Activated CD4-positive, alpha-beta T cell treated with anti-CD3 and anti-CD28 coated beads for 36 hours (primary cell): ENCODE measurements at places on chromosomes 2 and 18.
A peak's percentile ranks its signal among the peaks of the same experiment; 100 is the strongest.

GRCh38 chr2:64867253-64867996 is 121.8 kb upstream of the SLC1A4 start:
- H3K4me3 ChIP-seq: no peak overlapping the region
- DNase-seq: no peak
- H3K4me1 ChIP-seq: no peaks in the 10 kb centered on the region
- no peak overlapping the region for H3K27ac ChIP-seq
- H3K27me3 ChIP-seq: peaks cover 6% of the 10 kb centered on the region
- no peaks in the 10 kb centered on the region for H3K36me3 ChIP-seq

- H3K27ac ChIP-seq: no peak overlapping the region
- H3K36me3 ChIP-seq: no peaks in the 10 kb centered on the region
- peaks cover 59% of the 10 kb centered on the region for H3K27me3 ChIP-seq
- peaks cover 21% of the 10 kb centered on the region for H3K4me1 ChIP-seq
- no peak overlapping the region for H3K4me3 ChIP-seq
Observed at GRCh38 chr18:905307-905947, 756 bp downstream of the ADCYAP1 start.

GRCh38 chr2:202750763-202751427 is 116.1 kb downstream of the FAM117B start:
- no peak for DNase-seq
- H3K27me3 ChIP-seq: no peaks in the 10 kb centered on the region
- H3K36me3 ChIP-seq: peaks cover 25% of the 10 kb centered on the region
- H3K4me1 ChIP-seq: peaks cover 45% of the 10 kb centered on the region
- peak overlapping the region; percentile 94 for H3K27ac ChIP-seq
- no peak overlapping the region for H3K4me3 ChIP-seq

DNA sequence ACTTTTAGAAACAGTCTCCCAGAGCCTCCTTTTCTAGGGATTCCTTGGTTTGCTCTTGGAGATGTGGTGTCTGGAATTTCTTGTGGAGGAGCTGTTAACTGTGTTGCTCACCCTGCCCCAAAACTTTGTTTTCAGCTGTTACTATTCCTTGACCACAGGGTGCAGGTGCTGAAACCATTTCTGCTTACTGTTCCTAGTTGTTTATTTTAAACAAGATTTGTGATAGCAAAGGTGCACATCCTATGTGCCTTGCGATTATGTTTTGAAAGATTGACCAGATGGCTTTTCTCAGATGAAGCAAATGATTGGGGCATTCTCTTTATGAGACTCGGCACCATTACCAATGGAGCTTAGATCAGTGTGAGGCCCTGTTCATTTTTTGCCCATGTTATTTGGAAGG is 111.2 kb downstream of the RAB3GAP1 start:
- no peak for DNase-seq
- H3K36me3 ChIP-seq: peaks cover 38% of the 10 kb centered on the region
- peak overlapping the region; percentile 42 for H3K27ac ChIP-seq
- H3K4me3 ChIP-seq: no peak overlapping the region
- H3K4me1 ChIP-seq: peaks cover 9% of the 10 kb centered on the region

GRCh38 chr2:148614014-148614321 is 30.6 kb upstream of the EPC2 start:
- H3K36me3 ChIP-seq: no peaks in the 10 kb centered on the region
- H3K27me3 ChIP-seq: peaks cover 3% of the 10 kb centered on the region
- peak overlapping the region; percentile 44 for H3K27ac ChIP-seq
- H3K4me1 ChIP-seq: peaks cover 10% of the 10 kb centered on the region

- no peak for DNase-seq
- H3K4me3 ChIP-seq: no peak overlapping the region
- H3K4me1 ChIP-seq: peaks cover 27% of the 10 kb centered on the region
Observed at GRCh38 chr2:54966165-54966832, 84.0 kb downstream of the RTN4 start.

- H3K4me1 ChIP-seq: peaks cover 10% of the 10 kb centered on the region
- H3K27ac ChIP-seq: no peak overlapping the region
- DNase-seq: no peak
Observed at GRCh38 chr2:111663471-111664274, 220.3 kb downstream of the ANAPC1 start.

- DNase-seq: no peak
- H3K27ac ChIP-seq: no peak overlapping the region
- no peaks in the 10 kb centered on the region for H3K4me1 ChIP-seq
- H3K36me3 ChIP-seq: no peaks in the 10 kb centered on the region
Observed at GRCh38 chr2:204452464-204453023, 92.7 kb upstream of the PARD3B start.

- peaks cover 13% of the 10 kb centered on the region for H3K27me3 ChIP-seq
- H3K27ac ChIP-seq: no peak overlapping the region
- no peaks in the 10 kb centered on the region for H3K36me3 ChIP-seq
- DNase-seq: no peak
Observed at GRCh38 chr2:109624339-109624738, 10.2 kb downstream of the SOWAHC start.

- no peaks in the 10 kb centered on the region for H3K36me3 ChIP-seq
- DNase-seq: no peak
- H3K4me3 ChIP-seq: no peak overlapping the region
- H3K4me1 ChIP-seq: no peaks in the 10 kb centered on the region
Observed at GRCh38 chr2:235520787-235521186, 26.9 kb downstream of the AGAP1 start.

GRCh38 chr2:188909036-188909435 is 65.1 kb upstream of the COL3A1 start:
- no peaks in the 10 kb centered on the region for H3K4me1 ChIP-seq
- no peak for DNase-seq
- no peaks in the 10 kb centered on the region for H3K27me3 ChIP-seq
- H3K27ac ChIP-seq: no peak overlapping the region

GRCh38 chr2:134815741-134816140 is 22.7 kb upstream of the ACMSD start:
- no peak overlapping the region for H3K4me3 ChIP-seq
- H3K27me3 ChIP-seq: peaks cover 8% of the 10 kb centered on the region
- H3K27ac ChIP-seq: no peak overlapping the region
- DNase-seq: no peak
- no peaks in the 10 kb centered on the region for H3K4me1 ChIP-seq

DNA sequence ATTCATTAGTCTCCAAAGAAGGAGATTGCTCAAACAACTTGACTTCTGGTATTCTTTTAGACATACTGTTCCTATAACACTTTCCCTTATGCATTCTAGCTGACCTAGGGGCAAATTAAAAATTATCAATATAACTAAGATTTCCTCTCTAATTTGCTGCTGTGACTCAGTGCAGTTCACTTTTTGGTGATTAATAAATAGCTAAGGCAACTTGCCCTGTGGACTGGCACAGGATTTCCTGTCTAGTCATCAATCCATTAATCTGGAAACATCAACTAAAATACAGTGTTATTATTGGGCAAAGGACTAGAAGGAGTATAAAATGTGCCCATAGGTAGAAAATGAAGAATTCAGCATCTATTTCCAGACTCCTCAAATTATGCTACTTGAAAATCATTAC is 83.5 kb upstream of the SERPINE2 start:
- H3K27me3 ChIP-seq: peaks cover 10% of the 10 kb centered on the region
- no peak overlapping the region for H3K27ac ChIP-seq
- H3K36me3 ChIP-seq: no peaks in the 10 kb centered on the region
- no peak for DNase-seq
- H3K4me3 ChIP-seq: no peak overlapping the region

GRCh38 chr18:11676386-11676785 is 12.7 kb upstream of the GNAL start:
- H3K27me3 ChIP-seq: peaks cover 29% of the 10 kb centered on the region
- no peaks in the 10 kb centered on the region for H3K4me1 ChIP-seq
- H3K36me3 ChIP-seq: no peaks in the 10 kb centered on the region
- DNase-seq: no peak
- no peak overlapping the region for H3K4me3 ChIP-seq

GRCh38 chr18:36912887-36913286 is 84.0 kb downstream of the KIAA1328 start:
- H3K4me1 ChIP-seq: peaks cover 15% of the 10 kb centered on the region
- peaks cover 25% of the 10 kb centered on the region for H3K36me3 ChIP-seq
- H3K4me3 ChIP-seq: no peak overlapping the region
- H3K27ac ChIP-seq: peak overlapping the region; percentile 48
- no peak for DNase-seq
- no peaks in the 10 kb centered on the region for H3K27me3 ChIP-seq

- no peak overlapping the region for H3K27ac ChIP-seq
- DNase-seq: no peak
- no peak overlapping the region for H3K4me3 ChIP-seq
- peaks cover 3% of the 10 kb centered on the region for H3K27me3 ChIP-seq
- no peaks in the 10 kb centered on the region for H3K36me3 ChIP-seq
Observed at GRCh38 chr2:171675810-171676345, 11.4 kb upstream of the DYNC1I2 start.

DNA sequence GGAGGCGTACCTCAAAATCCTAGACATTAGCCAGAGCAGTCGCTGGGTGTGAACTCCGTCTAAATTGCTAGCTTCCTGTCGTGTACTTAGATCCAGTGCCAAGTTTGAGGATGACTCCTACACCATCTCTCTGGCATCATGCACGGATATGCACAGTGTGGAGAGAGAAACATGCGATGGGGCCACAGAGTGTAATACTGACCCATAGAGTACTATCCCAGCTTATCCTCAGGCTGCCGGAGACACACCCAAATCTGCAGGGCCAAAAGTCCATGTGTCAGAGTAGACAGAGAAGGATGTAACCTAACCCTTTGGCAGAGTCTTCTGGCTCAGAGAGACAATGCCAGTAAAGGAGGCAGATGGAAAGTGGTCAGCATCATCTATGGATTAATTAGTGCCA is 84.2 kb downstream of the ARL4C start:
- H3K27ac ChIP-seq: no peak overlapping the region
- peaks cover 38% of the 10 kb centered on the region for H3K4me1 ChIP-seq
- no peak for DNase-seq
- no peaks in the 10 kb centered on the region for H3K27me3 ChIP-seq
- H3K36me3 ChIP-seq: no peaks in the 10 kb centered on the region

- no peak overlapping the region for H3K4me3 ChIP-seq
- H3K27ac ChIP-seq: no peak overlapping the region
- no peaks in the 10 kb centered on the region for H3K36me3 ChIP-seq
- H3K27me3 ChIP-seq: no peaks in the 10 kb centered on the region
- no peaks in the 10 kb centered on the region for H3K4me1 ChIP-seq
- DNase-seq: no peak
Observed at GRCh38 chr2:140041811-140042210, 1261.6 kb upstream of the NXPH2 start.

DNA sequence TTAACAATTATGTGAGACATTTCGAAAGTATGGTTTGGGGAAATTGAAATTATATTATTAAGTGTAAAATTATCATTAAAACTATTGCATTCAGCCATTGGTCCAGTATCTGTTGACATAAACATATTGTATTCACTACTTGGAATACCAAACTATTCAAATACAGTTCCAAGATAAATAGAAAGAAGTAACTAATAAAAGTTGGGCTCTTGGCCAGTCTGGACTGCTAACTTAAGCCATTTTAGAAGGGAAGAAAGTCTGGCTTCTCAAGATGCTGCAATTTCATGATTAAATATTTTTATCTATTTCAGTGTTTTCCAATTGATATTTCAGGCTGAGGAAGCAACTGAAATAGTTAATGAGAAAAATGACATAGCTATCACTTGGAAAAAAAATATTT is 109.8 kb upstream of the CHRNA1 start:
- H3K27ac ChIP-seq: no peak overlapping the region
- H3K27me3 ChIP-seq: no peaks in the 10 kb centered on the region
- no peak overlapping the region for H3K4me3 ChIP-seq
- no peaks in the 10 kb centered on the region for H3K4me1 ChIP-seq
- H3K36me3 ChIP-seq: no peaks in the 10 kb centered on the region

DNA sequence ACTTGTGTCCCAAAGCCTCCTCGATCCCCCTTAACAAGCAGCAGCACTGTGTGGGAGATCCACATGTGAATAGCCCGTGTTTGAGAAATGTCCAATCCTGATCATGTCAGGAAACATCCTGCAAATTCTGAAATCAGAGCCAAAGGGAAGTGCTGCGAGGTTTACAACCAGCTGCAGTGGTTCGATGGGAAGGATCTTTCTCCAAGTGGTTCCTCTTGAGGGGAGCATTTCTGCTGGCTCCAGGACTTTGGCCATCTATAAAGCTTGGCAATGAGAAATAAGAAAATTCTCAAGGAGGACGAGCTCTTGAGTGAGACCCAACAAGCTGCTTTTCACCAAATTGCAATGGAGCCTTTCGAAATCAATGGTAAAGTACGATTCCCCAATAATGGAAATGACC is at the start of gene MARCO:
Gene MARCO (plus strand): TSS at position 164 of the 400 bp plus-strand sequence. CDS start 107 bp downstream, at position 271.
- H3K4me3 ChIP-seq: no peak within 1 kb of the TSS
- H3K36me3 ChIP-seq: no peaks in the 10 kb centered on the region
- no peak within 1 kb of the TSS for H3K27ac ChIP-seq
- H3K4me1 ChIP-seq: peaks cover 9% of the 10 kb centered on the region

- H3K27ac ChIP-seq: no peak overlapping the region
- H3K36me3 ChIP-seq: no peaks in the 10 kb centered on the region
- no peaks in the 10 kb centered on the region for H3K4me1 ChIP-seq
- H3K27me3 ChIP-seq: no peaks in the 10 kb centered on the region
Observed at GRCh38 chr2:138217975-138218374, 253.7 kb downstream of the HNMT start.

GRCh38 chr2:158457092-158457825 is 507 bp downstream of the PKP4 start:
- H3K27ac ChIP-seq: peak overlapping the region; percentile 72
- H3K4me3 ChIP-seq: peak overlapping the region; percentile 92
- H3K27me3 ChIP-seq: peaks cover 5% of the 10 kb centered on the region
- peaks cover 7% of the 10 kb centered on the region for H3K36me3 ChIP-seq
- DNase-seq: peak; percentile 73
- H3K4me1 ChIP-seq: peaks cover 25% of the 10 kb centered on the region

GRCh38 chr2:236343400-236344161 is 79.4 kb upstream of the ASB18 start:
- no peaks in the 10 kb centered on the region for H3K4me1 ChIP-seq
- no peak overlapping the region for H3K27ac ChIP-seq
- H3K27me3 ChIP-seq: peaks cover 2% of the 10 kb centered on the region
- H3K4me3 ChIP-seq: no peak overlapping the region

DNA sequence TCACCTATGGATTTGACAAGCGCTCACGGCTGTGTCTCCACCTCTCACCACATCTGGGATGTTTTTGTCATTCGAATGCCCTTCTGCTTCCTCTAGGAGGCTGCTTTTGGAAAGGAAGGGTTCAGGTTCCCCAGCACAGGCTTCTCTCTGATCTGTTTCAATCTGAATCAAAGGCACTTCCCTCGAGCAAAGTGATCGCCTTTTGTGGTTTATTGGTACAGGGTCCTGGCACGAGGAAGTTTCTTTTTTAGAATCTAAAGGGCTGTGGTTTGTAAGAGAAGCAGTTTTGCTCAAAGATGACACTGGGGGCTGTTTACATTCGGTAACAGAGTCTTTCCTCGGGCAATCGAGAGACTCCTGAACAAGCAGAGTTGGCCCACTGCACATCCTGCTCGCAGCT is 145.0 kb downstream of the DAW1 start:
- no peaks in the 10 kb centered on the region for H3K4me1 ChIP-seq
- H3K27me3 ChIP-seq: no peaks in the 10 kb centered on the region
- H3K27ac ChIP-seq: no peak overlapping the region
- DNase-seq: no peak
- no peaks in the 10 kb centered on the region for H3K36me3 ChIP-seq
- H3K4me3 ChIP-seq: no peak overlapping the region

GRCh38 chr18:4181086-4181485 is 274.0 kb downstream of the DLGAP1 start:
- DNase-seq: no peak
- H3K27me3 ChIP-seq: no peaks in the 10 kb centered on the region
- no peaks in the 10 kb centered on the region for H3K36me3 ChIP-seq
- H3K27ac ChIP-seq: no peak overlapping the region
